ENCODE measurements at places on chromosomes 5 and 9.

DNA sequence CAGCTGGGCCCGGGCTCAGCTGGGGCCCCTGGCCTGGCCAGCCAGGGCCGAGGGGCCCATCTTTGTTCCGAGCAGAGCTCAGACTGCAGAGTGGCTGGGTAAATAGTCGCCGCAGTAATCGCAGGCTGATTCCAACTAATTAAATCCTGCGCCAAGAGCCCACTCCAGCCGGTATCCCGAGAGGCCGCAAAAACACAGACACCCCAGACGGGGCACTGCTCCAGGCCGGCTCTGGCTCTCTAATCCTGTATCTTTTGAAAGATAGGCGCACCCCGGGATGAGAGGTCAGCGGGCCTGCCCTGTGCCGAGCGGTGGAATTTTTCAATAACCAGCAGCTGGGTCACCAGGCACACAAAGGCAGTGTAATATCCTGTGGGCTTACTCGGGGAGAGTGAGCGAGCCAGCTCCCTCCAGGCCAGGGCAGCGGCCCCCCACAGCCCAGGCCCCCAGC lies 57.7 kb downstream of the LMX1B start:
- peak; percentile 60 for DNase-seq

GRCh38 chr9:133335924-133336811 lies at the start of gene SURF6:
Gene SURF6, minus strand, starts transcription at chr9:133336188. Its CDS starts 56 bp downstream, at chr9:133336132.
- peak; percentile 93 for DNase-seq

DNA sequence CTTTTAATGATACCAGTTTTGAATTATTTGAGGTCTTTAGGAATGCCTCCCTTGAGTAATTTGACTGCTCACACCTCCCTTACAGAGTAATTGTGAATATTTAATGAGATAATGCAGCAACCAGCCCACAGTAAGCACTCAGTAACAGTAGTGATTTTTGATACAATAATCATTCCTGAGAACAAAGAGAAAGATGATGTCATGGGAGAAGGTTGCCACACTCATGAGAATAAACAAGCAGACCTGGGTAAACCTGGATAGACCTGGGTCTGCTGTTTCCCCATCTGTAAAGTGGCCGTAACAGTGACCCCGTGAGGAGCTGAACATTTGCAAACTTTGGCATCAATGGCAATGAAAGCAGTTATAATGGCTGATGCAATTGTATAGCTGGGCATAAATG lies 4.2 kb downstream of the C1QTNF2 start:
- no peak for DNase-seq

DNA sequence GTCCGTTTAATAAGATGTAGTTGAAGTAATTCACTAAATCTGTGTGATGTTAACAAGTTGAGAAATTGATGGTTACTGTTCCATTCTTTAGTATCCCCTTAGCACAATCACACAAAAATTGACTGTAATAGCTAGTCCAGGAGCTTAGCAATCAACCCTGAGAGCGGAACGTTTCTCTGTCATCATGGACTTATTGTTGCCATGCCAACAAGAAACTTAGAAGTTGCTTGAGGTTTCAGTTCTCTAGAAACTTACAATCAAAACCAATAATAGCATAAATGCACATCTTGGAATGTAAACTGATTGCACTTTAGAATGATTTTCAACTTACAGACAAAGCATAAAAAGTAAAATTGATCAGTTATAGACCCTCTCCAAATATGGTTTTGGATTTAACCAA lies 125.4 kb upstream of the ANKH start:
- DNase-seq: no peak

- DNase-seq: no peak
These were observed 65.7 kb upstream of the ANKH start for GRCh38 chr5:14937254-14937653.

- DNase-seq: no peak
These were observed 270.4 kb upstream of the TMEM161B start for GRCh38 chr5:88539026-88539425.

DNA sequence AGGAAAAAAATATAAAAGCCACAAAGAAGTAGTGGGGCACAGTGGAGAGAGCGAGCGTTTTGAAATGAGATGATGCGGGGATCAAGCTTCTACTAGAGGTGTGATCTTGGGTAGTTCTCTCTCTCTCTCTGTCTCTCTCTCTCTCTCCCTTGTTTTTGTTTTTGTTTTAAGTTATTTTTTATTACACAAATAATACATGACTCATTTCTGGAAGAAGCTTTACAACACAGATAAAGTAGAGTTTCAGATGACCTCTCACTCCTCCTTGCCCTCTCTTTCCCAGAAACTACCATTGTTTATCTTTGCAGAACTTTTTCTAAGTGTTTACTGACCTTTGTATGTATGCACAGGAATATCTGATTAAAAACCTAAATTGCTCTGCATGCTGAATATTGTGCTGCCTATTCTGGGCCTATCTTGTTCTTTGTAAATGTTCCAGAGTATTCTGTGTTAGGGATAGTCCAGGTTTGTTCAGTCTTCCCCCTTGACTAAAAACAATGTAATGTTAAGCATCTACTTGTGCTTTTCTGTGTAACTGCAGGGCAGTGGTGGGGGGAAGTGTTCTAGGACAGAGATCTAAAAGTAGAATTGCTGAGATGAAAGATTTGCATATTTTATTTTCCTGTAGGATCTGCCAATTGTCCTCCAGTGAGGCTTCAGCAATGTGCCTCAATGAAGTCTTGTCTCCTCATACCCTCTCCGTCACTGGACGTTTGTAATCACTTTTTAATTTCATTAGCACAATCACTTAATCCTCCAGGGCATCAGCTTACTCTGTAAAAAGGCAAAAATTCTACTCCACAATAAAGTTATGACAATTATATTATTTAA lies 52.0 kb downstream of the FYB1 start:
- DNase-seq: no peak

- DNase-seq: no peak
These were observed 440.6 kb upstream of the MPDZ start for GRCh38 chr9:13719981-13720676.

GRCh38 chr5:177470759-177471536 lies 2.5 kb downstream of the DBN1 start:
- DNase-seq: no peak

- DNase-seq: no peak
These were observed 112.5 kb downstream of the UHRF2 start for GRCh38 chr9:6525326-6526045.

GRCh38 chr9:106859957-106860720 lies 2.8 kb upstream of the ZNF462 start:
- peak; percentile 72 for DNase-seq

GRCh38 chr5:153960269-153961215 lies 78.2 kb downstream of the FAM114A2 start:
- no peak for DNase-seq

DNA sequence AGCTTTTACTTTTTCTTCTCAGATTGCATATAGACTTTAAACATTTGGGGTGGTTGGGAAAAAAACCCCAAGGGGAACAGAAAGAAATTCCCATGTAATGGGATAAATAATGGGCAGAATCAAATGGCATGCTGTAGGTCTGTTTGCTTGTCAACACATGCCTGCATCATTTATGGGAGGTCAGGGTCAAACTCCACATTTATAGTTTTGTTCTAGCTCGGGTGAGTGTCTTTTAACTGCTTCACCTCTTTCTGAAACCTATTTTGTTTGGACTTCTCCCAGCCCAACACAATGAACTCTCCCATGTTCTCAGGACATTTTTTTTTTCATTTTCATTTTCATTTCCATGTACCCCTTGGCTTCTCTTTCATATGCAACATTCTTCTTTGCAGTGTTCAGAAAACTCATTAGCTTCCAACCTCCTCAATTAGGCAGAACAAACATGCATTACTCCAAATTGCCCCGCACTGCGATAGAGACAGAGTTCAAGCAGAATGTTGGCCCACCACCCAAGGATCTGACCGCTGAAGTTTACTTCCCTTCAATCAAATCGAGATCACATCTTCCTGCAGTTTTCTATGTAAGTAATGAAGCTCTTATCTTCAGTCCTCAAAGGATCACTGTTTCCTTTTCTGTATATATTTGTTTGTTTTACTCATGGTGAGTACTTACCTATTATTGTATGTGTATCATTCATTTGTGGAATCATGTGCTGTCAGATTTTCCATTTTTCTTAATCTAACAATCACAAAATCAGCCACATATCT lies 354.6 kb downstream of the ZSWIM6 start:
- no peak for DNase-seq

DNA sequence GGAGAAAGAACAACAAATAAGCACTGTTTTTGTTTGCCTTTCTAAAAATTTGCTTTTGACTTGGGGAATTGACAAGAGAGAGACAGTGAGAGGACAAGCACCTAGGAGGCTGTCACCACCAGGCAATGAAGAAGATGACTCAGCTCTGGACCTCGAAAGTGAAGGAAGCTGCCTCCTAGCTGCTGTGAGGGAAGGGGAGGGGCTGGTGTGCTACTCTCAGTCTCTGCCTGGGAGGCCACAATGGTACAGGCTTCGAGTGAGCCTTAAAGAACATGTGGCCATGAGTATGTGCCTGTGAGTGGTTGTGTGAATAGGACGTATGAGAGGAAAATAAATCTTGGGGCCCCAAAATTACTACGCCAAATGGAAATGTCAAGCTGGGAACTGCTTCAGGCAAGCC lies 7.1 kb upstream of the PLK2 start:
- DNase-seq: no peak

DNA sequence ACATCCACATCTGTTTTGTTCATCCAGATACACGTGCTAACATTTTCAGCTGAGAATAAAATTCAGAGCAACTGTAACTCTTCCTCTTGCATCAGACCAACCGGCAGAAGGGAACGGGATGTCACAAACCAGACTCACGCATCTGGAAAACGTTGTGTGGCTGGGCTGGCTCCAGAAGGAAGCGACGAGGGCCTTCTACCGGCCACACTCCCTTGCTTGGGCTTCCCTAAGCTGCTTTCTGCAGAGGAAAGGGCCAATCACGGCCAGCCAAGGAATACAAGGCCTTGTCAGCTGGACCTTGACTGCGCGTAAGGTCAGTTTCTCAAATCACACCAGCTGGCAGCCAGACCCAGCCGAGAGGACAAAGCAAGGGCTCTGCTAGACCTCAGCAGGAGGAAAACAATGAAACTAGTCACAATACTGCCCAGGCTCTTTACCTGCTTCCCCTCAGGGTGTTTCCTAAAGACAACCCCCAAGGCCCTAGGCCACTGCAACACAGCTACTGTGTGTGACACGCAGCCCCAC lies 106.1 kb downstream of the THBS4 start:
- peak; percentile 81 for DNase-seq

GRCh38 chr9:73022353-73022752 lies 69.5 kb upstream of the ALDH1A1 start:
- DNase-seq: no peak

- DNase-seq: no peak
These were observed 625 bp upstream of the OLFM1 start for GRCh38 chr9:135086597-135087488.

DNA sequence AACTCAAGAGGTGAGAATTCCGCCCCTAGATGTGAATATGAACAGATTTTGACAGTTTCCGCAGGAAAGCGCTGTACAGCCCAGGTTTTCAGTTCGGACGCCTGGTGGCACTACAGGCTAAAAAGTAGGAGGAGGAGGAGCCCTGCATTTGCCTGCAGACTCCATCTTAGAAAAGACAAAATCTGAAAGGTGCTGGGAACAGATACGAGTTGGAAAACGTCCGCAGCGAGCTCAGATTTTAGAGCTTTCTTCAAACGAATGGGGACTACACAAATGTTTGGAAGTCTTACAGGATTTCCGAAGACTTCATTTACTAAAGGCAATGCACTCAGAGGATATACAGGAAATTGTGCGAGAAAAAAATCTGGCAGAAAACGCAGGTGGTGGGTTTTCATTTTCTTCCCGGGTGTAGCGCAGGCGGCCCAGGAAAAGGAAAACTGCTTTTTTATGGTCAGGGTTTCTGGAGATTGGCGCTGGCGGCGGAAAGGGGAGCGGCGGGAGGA lies 9.9 kb upstream of the PCDHB2 start:
- no peak for DNase-seq

DNA sequence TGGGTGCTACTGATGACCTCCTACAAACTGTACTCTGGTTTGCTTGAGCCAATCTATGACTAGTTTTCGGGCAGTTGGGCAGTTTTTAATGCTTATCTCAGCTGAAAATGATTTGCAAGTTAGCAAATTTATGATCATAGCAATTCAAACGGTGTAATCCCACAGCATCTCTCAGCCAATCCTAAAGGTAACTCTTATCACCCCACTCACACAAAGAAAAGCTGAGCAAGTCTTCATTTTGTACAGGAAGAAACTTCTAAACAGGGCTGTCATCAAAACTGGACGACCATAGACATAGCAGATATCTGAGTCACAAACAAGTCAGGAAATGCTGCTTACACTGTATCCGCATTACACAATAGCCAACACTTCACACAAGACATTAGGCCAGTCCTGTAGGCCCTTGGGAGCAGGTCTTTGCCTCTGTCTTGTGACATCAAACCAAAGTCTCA lies 2.6 kb upstream of the ENC1 start:
- no peak for DNase-seq

GRCh38 chr9:127541865-127542264 lies 70.2 kb upstream of the STXBP1 start:
- DNase-seq: no peak

DNA sequence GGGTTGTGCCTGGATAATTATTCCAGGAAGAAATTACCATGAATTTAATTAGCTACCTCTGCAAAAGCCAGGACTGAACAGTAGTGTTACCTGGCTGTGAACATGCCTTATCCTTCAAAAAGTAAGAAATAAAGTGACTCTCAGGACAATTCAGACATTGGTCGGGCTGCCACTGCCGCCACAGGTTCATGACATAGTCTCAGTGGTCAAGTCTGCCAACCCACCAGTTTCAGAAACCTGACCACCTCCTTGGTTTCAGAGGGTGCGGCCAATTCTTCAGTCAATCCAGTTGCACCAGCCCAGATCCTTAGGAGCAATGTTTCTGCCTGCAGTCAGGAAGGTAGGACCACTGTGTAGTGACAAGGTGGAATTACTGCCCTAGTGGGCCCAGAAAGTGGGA lies 593.1 kb upstream of the DAB2 start:
- DNase-seq: no peak

GRCh38 chr9:86714999-86715398 lies 232.3 kb downstream of the GAS1 start:
- no peak for DNase-seq

GRCh38 chr5:112656451-112656850 lies 81.2 kb upstream of the APC start:
- no peak for DNase-seq

DNA sequence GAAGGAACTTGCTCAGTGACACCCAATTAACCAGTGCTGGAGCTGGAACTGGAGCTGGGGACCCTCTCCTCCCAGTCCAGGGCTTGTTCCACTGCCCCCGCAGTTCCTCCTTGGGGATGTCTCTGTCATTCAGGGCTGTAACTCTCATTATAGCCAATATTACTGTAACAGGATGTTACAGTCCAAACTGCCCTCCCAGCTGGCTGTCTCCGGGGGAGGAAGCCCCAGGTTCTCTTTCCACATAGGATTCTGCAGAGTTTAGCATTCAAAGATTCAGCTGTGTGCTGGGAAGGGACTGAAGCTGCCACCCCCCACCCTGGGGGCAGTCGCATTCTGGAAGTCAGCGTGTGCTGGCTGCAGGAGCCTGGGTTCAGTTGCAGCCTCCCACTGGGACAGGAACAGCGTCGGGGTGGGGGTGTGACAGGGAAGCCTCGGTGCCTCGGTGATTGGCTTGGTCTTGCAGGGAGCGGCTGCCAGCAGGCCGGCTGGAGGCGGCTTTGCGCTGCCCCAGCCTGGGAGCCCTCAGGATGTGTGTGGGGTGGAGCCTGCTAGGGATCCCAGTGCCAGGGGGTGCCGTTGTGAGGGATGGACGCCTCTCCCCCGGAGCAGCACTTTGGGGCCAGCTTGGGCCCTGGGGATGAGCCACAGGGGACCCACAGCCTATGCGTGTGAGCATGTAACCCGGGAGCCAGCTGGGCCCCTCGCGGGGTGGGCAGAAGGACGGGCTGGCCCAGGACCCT lies 101.1 kb downstream of the RGS3 start:
- DNase-seq: peak; percentile 78

All from right forelimb (tissue), 1 donor.